G401 (cell line): ENCODE measurements at places on chromosomes 3 and 15. TPM values are rescaled to one million over a fixed set of nuclear protein-coding genes. Genes with fewer than 3 reads are reported as not detected.

The ASB14 gene
- total RNA-seq = not detected in 2 replicates

The EPHA3 gene
- 0.37 and 1.2 TPM in 2 replicates for total RNA-seq

The ANKRD34C gene
- total RNA-seq = not detected in 2 replicates

The IRAK2 gene
- total RNA-seq = 2.4 and 2.5 TPM in 2 replicates

The MAGEL2 gene
- not detected in 2 replicates for total RNA-seq

The KCNAB1 gene
- 12.6 and 17.0 TPM in 2 replicates for total RNA-seq

The ROPN1B gene
- total RNA-seq = not detected in 2 replicates

DNA sequence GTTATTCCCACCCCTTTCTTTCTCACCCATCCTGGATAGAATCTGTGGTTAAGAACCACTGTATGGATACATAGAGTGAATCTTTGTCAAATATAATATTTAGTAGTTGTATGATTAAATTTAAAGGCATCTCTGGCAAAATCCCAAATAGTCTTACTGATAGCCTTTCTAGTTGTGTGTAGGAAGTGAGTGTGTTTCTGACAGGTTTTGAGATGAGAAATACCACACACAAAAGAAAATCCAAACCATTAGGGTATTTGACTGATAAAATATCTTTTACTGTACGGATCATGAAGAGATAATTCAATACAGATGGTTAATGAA, 44.7 kb upstream of the PLCL2 start:
- no peak for DNase-seq

DNA sequence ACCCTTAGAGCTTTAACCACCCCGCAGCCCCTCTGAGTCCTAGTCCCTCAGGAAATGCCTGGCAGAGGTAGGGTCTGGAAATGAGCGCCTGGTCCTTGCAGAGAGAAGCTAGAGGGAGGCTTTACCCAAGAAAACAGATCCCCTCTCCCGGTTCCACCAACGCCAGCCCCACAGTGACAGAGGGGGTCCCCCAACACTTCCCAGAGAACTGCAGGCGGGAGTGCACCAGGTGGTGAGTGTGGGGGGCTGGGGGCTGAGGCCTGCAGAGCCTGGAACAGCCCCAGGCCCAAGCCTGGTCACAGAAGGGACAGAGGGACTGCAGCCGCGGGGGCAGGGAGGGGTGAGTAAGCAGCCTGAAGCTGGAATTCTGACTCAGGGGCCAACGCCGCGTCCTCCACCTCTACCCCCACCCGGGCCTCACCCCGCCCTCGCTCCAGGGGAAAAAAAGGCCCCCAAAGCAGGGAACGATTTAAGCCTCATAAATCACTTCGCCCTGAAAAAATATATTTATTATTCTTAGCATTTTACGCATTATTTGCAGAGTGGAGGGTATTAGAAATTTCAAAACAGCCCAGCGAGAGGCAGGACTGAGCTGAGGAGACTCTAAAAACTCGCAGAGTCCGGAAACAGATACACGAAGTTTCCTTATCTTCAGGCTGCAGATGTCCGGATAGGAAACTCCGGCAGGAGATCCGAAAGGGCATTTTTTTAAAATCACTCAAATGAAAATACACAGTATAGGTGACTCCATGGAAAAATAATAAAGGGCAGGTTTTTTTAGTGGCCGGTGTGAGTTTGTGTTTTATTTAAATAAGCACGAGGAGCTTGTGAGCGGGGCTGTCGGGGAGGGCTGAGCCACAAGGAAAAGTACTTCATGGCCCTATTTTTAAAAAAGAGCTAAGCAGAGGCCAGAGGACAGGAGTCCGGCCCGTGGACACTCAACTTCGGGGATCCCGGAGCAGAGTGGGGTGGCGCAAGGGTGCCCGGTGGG, 10.0 kb downstream of the GATA2 start:
- DNase-seq = no peak

DNA sequence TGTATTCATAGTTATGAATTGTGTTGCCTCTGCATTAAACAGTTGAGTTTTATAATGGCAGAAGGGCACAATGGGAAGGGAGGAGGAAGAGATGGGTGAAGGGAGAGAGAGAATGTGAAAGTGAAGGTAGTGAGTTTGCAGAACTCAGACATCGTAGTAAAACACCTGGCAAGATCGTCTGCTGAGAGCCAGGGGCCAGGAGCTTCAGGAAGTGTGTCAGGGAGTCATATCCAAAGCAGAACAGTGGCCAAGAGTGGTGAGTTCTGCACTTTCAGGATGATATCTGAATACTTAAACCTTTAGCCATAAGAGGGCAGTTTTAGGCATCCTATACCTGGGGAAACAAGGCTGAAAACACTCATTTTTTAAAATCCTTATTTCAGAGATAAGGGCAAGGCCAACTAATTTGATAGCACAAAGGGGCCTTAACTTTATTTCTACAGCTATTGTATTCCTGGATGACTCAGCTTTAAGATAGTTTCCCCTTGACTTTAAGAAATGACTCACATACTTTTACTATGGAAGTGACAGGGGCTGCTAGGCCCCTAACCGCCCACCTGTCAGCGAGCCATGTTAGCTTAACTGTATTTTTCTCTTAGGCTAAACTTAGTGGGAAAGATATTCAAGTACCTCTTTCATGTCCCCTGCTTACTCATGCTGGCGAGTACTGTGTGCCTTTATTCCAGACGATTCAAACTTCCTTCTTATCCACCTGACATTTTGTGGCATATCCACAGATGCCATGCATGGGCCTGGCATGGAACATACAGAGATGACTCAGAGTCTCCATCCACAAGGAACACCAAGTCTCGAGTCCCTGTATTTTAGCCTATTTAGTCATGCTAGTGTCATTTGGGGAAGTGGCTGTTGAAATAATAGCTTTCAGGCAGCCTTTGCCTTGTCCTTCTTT, 53.9 kb downstream of the RLBP1 start:
- no peak for DNase-seq

GRCh38 chr15:41772720-41773331, 1.5 kb upstream of the MAPKBP1 start:
- DNase-seq = peak; percentile 91

DNA sequence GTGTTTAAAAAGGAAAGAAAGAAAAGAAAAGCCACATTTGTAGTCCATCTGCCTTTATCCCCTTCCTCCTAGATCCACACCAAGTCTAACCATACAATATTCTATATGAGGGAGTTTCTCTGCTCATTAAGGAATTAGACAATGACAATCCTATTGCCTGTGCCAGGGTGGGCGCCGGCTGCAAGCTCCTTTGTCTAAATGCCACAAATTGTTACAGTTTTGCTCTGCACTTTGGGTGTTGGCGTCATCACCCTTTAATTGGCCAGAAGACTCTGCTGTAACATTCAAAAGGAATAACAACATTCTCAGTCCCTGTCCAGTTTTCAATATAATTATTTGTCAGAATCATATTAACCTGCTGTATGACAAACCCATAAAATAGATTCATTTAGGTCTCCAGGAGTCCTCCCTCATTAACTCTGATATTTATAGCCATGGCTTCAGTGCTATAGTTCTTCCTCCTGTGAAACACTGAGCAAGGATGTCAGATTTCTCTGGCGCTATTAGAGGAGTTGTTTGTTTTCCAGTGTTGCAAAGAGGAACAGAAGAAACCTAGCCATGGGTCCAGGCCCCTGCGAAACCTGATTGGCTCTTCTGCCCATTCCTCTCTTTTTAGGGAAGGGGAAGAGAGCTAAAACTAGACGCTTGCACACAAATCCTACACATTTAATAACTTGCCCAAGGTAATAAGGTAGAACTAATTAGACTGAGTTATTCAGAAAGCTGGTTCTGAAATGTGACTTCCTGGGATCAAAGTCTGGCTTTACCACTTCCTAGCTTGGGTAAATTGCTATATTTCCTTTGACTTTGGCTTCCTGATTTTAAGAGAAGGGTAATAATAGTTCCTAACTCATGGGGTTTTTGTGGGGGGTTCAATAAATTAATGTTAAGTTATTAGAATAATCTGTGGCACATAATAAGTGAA, 112.4 kb downstream of the CD47 start:
- DNase-seq = peak; percentile 41

DNA sequence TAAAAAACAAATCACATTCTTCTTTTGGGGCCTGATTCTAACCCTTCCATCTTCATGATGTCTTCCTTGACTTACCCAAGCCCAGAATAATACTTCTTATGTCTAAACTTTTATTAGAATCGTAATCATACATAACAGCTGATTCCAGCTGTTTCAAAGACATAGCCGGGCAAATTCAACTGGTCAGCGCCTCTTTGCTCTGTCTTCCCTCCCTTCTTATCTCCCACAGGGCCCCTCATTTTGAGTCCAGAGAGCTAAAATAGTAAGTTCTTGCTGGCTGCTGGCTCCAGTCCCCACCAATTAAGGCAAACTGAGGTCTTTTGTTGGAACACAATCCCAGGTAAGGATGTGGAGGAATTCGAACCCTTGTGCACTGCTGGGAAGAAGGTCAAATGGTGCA, 108.6 kb downstream of the ADCY5 start:
- DNase-seq = no peak

GRCh38 chr3:23826382-23827064, 20.8 kb downstream of the UBE2E1 start:
- peak; percentile 65 for DNase-seq

DNA sequence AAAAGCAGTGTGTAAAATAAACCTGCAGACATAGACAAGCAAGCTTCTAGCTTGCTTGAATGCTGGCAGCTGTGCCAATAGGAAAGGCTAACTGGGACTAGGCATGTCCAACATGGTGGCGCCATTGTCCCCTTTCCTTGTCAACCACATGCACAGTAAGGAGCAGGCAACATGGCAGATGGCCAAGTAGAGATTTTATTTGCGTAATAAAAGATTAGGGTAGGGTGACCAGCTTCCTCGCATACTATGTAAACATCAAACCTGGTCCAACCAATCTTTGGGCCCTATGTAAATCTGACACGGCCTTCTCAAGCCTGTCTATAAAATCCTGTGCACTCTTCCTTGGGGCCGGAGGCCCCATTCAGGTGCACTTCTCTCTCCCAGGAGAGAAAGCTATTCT, 575.4 kb upstream of the GOLIM4 start:
- DNase-seq = no peak

DNA sequence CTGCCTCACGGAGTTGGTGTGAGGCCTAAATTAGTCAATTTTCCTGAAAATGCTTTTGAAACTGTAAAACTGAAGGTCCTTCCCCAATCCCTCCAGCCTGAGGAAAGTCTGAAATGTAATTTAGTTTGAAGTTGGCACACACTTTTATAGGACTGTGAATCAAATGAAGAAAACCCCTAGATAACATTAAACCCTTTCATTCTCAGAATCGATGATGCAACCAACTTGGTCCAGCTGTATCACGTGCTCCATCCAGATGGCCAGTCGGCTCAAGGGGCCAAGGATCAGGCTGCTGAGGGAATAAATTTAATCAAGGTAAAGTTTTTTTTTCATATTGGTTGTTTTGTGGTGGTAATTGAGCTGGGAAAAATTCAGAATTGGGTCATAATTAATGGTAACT, 11.7 kb downstream of the MRPS22 start:
- no peak for DNase-seq

DNA sequence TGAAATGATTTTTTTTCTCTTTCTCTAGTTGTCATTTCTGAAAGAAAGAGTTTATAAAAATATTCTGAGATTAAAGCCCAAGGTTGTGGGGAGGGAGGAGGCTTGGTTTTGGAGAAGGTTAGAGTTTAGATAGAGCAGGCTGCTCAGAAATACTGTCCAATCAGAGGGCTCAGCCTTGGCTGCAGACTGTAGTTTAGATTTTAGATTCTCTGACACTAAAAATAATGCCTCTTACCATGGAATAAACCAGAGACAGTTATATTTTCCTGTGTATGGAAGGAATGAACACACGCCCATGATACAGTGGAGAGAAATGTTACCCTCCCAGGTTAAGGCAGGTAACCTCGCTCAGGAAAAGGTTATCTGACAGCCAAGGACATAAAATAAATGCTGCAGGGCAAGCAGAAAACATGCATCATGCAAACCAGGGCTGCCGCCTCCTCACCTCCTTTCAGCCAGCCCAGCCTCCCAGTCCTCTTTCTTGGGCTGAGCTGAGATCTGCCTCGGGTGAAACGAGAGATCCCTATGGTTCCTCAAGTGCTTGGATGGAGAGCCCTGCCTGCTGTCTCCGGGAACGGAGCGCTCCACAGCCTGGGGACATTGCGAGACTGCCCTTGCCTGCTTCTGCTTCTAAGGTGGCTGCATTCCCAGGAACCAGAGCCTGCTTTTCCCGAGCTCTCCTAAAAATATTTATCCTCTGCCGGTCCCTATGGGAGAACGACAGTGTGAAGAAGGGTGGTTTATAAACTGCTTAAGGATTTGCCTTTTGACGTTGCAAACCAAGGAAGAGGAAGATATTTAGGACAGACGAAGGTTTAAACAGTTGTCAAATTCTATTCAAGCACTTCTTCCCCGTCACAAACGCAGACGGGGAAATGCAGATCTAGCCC, 848 bp downstream of the NCEH1 start:
- peak; percentile 82 for DNase-seq

- no peak for DNase-seq
These were observed 27.1 kb downstream of the LRIG1 start for GRCh38 chr3:66473692-66474091.

GRCh38 chr3:49803465-49804140, 542 bp downstream of the INKA1 start:
- DNase-seq = peak; percentile 35

DNA sequence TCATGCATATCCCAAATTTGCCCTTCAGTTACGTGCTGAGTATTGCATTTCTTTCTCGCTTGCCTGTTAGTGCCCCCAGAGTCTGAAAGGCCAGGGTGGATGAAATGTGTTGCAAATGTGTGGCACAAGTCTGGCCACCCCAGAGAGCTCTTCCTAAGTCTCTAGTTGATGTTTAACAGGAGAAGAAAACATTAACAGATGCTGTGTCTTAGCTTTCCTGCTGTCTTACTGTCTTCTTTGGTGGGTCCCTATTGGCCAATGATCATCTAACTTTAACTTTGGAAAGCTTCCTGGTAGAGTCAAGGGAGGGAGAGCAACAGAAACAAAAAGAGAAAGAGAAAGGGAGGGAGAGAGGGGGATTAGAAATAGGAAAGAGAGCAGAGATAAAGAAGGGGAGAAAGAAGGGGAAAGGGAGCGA, 76.7 kb upstream of the P3H2 start:
- DNase-seq = no peak

- DNase-seq = peak; percentile 88
These were observed 993 bp downstream of the PLCL2 start for GRCh38 chr3:16885593-16886302.

GRCh38 chr3:12868039-12869034, 27.0 kb upstream of the RPL32 start:
- peak; percentile 94 for DNase-seq

DNA sequence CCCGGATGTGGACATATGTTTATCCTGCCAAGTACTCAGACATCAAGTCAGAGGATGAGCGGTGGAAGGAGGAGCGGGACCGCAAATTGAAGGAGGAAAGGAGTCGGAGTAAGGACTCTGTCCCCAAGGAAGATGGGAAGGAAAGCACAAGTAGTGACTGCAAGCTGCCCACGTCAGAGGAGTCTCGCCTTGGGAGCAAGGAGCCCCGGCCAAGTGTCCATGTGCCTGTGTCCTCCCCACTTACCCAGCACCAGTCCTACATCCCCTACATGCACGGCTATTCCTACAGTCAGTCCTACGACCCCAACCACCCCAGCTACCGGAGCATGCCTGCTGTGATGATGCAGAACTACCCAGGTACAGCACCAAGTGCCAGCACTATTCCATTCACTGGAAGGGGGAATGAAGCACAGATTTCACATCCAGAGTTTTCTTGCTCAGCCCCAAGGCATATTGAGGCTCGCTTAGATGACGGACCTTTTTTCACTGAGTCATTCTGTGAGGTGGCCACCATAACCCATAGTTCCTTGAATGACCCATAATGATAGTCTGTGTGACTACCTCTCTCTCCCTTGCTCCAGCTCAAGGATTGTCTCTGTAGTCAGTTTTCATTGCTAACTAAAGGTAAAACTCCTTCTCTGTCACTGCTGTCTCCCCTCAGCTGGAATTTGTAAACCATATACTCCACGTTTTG, 97.1 kb downstream of the RBPMS2 start:
- DNase-seq = no peak

GRCh38 chr3:46350262-46350565, 3.7 kb upstream of the CCR2 start:
- no peak for DNase-seq
